ENCODE measurements at places on chromosomes 11 and 22. TPM values are rescaled to one million over a fixed set of nuclear protein-coding genes. Genes with fewer than 3 reads are reported as not detected.
A peak's percentile ranks its signal among the peaks of the same experiment; 100 is the strongest.

GRCh38 chr11:65329944-65330403 is 3.7 kb upstream of the DPF2 start:
- H3K4me3 ChIP-seq = no peak overlapping the region
- H3K27me3 ChIP-seq = no peaks in the 10 kb centered on the region
- peak; percentile 9 for DNase-seq
- no peaks in the 10 kb centered on the region for H3K36me3 ChIP-seq

GRCh38 chr22:41181349-41182241 is 23.5 kb upstream of the L3MBTL2 start:
- H3K4me1 ChIP-seq = peaks cover 5% of the 10 kb centered on the region
- no peaks in the 10 kb centered on the region for H3K27me3 ChIP-seq
- peaks cover 39% of the 10 kb centered on the region for H3K36me3 ChIP-seq

Gene IL17RA
- total RNA-seq = 29.3 TPM

- no peak for DNase-seq
- H3K4me3 ChIP-seq = no peak overlapping the region
- H3K36me3 ChIP-seq = peaks cover 6% of the 10 kb centered on the region
- no peaks in the 10 kb centered on the region for H3K4me1 ChIP-seq
- H3K27me3 ChIP-seq = peaks cover 9% of the 10 kb centered on the region
These were observed 188.9 kb downstream of the BRD1 start for GRCh38 chr22:49638788-49639187.

DNA sequence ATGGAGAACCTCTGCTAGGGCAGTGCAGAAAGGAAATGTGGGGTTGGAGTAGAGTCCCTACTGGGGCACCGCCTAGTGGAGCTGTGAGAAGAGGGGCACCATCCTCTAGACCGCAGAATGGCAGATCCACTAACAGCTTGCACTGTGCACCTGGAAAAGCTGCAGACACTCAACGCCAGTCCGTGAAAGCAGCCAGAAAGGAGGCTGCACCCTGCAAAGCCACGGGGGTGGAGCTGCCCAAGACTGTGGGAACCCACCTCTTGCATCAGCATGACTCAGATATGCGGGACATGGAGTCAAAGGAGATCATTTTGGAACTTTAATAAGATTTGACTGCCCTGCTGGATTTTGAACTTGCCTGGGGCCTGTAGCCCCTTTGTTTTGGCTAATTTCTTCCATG is 8.7 kb downstream of the TSKU start:
- no peak overlapping the region for H3K4me3 ChIP-seq
- DNase-seq = no peak
- H3K4me1 ChIP-seq = peaks cover 8% of the 10 kb centered on the region
- H3K27me3 ChIP-seq = no peaks in the 10 kb centered on the region
- no peaks in the 10 kb centered on the region for H3K36me3 ChIP-seq

Gene KDM4E
- not detected for total RNA-seq

DNA sequence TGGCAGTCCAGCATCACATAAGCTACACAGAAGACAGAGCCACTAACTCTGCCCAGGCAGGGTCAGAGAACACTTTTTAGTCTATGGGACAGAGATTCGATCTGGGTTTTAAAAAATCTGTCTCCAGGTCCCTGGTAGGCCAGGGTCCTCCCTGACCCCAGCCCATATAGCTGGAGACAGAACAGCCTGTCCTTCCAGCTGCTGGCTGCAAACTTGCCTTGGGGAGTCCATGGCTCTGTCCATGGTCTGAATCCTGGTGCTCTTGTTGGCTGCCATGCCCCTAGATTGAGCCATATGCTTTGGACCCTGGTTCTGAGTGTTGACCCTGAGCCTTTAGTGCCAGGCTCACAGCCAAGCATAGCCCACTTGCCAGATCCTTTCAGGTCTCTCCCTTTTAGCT is 13.3 kb upstream of the LIPT2 start:
- no peak overlapping the region for H3K4me3 ChIP-seq
- DNase-seq = no peak
- H3K36me3 ChIP-seq = no peaks in the 10 kb centered on the region
- H3K27me3 ChIP-seq = no peaks in the 10 kb centered on the region

- no peaks in the 10 kb centered on the region for H3K36me3 ChIP-seq
- peaks cover 3% of the 10 kb centered on the region for H3K4me1 ChIP-seq
- H3K4me3 ChIP-seq = no peak overlapping the region
- H3K27me3 ChIP-seq = no peaks in the 10 kb centered on the region
These were observed 175.5 kb downstream of the SNX19 start for GRCh38 chr11:130740819-130741218.

Gene MYO7A
- total RNA-seq = 4.8 TPM

- H3K36me3 ChIP-seq = no peaks in the 10 kb centered on the region
- DNase-seq = no peak
- peak overlapping the region; percentile 42 for H3K4me3 ChIP-seq
- peaks cover 18% of the 10 kb centered on the region for H3K4me1 ChIP-seq
These were observed 1.5 kb downstream of the FEZ1 start for GRCh38 chr11:125494561-125494960.
